ENCODE measurements at places on chromosomes 7 and 10.

DNA sequence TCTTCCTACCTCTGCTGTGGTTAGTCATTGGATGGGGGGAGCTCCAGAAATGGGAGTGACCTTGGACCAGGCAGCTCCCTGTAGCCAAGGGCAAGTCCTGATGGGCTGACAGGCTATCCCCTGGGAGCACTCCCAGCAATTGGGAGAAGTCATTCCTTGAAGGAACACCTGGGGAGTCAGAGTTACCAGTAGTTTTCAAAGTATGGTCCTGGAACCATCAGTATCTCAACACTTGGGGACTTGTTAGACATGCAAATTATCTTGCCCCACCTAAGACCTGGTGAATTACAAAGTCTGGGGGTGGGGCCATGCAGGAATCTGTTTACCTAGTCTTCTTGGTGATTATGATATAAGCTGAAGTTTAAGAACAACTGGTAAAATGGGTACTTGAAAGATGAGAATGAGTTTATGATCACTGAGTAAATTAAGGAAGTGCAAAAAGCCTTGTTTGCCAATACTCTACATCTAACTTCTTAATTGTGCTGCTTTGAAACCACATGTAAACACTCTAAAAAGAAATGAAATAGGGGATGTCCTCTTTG is 287.3 kb upstream of the LRRN3 start:
- no peak for DNase-seq

DNA sequence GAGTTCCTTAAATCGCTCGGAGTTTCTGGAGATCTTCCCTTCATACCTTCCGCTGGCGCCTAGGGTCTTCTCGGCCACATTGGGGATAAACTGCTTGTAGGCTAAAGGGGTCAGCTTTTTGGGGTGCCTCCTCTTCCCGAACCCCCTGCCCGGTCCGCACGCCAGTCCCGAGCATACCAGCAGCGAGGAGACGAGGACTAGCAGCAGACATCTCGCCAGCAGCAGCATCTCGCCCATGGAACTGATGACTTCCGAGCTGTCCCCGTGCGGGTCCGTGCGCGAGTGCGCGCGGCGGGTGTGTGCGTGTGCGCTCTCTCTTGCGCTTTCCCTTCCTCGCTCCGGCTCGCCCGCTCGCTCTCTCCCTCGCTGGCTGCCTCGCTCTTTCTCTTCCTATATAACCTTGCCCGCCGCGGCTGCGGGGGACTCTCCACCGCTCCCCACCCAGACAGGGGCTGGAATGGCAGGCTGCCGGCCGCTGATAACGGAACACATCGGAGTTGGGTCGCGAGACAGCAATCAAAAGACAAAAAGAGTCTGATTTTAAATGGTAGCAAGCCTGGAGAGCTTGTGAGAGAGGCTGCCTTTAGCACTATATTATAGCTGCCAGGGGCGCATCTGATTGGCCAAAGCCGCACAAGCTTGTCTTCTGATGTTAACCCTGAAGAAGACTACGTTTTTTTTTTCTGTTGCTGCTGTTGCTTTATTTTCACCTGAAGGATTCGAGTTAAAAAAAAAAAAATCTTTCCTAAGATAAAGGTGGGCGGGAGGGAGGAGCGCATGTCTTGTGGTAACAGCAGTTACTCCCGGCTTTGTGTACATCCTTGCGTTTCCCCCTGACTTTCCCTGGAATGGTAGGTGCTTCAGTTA is at the start of gene SHH:
SHH (minus strand) TSS at position 569 of the 867 bp plus-strand sequence; CDS start at position 228, 341 bp downstream.
- no peak for DNase-seq

DNA sequence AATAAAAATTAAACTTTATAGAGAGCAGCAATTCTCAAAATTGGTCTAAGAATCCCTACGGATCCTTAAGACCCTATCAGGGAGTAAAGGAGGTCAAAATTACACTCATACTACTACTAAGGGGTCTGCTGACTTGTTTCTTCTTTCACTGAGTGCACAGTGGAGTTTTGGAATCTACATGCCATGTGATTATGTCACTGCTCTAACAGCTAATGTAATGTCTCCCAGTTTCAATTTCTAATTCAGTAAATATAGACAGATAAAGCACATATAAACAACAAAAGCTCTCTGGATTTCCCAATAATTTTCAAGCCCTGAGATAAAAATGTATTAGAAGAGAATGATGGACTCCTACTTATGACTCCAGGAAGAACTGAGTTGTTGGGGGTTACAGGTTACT is 74.6 kb downstream of the WAPL start:
- DNase-seq: no peak

GRCh38 chr10:44216073-44216472 is 168.8 kb downstream of the CXCL12 start:
- no peak for DNase-seq

GRCh38 chr10:45463244-45464116 is 89.5 kb downstream of the ALOX5 start:
- no peak for DNase-seq

DNA sequence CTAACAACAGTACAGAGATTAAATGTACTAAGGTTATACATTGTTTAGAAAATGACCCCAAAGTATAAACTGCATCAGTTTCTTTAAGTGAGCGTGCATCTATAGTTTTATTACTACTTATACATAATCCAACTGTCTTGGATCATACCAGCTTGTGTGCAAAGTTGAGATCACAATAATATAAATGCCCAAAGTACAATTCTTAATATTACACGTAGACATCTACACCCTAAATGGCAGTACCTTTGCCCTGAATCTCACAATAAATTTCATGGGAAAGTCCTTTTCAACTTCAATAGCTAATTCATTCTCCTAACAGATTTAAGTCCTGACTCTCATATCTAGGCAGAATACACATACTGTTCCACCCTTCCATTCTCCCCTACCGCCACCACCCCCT is 11.8 kb downstream of the SCIN start:
- DNase-seq: no peak

GRCh38 chr7:115088893-115089292 is 167.0 kb downstream of the MDFIC start:
- DNase-seq: no peak

DNA sequence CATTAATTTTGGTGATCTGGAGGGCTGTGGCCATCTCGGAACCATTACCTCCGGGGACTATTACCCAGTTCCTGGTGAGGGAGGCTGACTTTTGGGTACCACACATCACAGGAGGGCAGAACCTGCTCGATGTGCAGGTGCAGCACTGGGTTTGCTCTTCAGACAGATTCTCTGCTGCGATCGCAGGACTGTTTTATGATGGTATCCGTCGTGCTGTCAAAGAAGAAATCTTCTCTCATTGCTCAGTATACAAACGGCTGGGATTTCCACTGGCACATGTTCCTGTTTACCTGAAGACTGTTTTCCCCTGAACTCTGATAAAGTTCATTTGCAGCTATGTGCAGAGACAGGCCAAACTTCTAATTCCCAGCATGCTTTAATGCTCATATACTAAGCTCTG is 27.2 kb upstream of the SHH start:
- no peak for DNase-seq

- no peak for DNase-seq
Observed at GRCh38 chr7:5519515-5519928, 95.9 kb upstream of the TNRC18 start.

DNA sequence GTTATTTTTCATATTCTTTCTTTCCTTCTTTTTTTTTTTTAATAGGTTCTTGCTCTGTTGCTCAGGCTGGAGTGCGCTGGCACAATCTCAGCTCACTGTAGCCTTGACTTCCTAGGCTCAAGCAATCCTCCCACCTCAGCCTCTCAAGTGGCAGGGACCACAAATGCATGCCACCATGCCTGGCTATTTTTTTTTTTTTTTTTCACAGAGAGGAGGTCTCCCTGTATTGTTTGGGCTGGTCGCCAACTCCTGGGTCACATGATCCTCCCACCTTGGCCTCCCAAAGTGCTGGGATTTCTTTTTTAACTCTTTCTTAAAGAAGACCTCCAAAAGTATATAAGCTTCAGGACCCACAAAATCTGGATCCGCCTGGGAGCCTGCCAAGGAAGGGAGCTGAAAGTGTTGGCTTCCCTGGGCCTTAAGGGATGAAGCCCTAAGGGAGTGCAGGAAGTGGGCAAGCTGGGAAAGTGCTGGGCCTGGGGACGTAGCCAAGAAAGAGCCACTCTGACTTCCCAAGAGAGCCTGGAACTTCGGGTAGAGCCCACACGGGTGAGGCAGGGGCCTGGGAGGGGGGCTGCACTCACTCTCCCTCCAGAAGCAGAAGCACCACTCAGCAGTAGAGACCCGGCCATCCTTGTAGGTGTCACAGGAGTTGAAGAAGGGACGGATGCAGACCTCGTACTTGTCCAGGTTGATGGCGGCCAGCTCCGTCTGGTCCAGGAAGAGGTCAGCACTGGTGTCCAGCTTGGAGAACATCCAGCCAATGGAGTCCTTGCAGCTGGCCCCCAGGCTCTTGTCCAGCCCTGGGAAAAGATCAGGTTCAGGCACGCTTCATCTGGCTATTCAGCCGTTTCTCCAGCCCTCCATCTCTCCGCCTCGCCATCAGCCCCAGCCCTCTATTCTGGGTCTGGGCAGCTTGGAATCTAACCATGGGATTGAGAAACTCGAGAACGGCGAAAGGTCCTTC is 21.8 kb downstream of the SPOCK2 start:
- DNase-seq: no peak

DNA sequence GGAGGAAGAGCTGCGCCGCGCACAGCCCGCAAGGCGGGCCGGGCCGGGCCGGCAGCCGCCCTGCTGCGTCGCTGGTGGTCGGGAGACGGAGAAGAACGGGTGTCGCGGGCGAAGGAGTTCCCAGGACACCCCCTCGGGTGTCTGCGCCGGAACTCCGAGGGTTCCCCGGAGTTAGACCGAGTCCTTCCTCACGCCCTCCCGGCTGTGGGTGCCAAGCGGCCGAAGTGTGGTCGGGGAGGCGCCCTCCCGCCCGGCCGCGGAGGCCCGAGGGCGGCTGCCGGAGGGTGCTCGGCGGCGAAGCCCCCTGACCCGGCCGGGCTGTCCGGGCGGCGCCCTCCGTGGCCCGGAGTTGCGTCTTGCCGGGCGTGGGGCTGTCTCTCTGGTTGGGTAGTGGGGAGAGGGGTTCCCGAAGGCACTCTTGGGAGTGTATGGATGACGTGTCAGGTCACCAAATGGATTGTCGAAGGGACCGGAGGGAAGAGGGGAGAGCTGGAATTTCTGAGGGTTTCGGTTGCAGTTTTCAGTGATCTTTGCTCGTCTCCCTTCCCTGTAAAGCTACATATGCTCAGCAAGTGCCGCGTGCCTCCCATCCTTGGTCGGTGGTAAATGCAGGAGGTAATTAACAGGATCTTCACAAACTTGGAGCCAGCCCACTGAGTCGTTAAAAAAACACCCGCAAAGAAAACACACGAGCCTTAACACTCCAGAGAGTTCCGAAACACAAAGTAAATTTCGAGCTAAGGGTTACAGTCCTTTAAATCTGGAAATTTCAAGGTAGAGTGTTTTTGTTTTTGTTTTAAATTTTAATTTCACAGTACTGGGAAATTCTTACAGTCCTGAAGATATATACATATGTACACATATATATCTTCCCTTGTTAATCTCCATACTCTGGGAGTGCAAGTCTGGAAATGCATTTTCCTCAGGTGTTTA is 871 bp downstream of the ST7 start:
- DNase-seq: no peak
